NCI-H187 (cell line): ENCODE measurements at places on chromosomes 11 and 22.
A peak's percentile ranks its signal among the peaks of the same experiment; 100 is the strongest.

GRCh38 chr11:132126973-132127899 lies 756.8 kb downstream of the NTM start:
- DNase-seq: no peak

- DNase-seq: no peak
Observed at GRCh38 chr22:50018608-50019285, 6.2 kb upstream of the IL17REL start.

DNA sequence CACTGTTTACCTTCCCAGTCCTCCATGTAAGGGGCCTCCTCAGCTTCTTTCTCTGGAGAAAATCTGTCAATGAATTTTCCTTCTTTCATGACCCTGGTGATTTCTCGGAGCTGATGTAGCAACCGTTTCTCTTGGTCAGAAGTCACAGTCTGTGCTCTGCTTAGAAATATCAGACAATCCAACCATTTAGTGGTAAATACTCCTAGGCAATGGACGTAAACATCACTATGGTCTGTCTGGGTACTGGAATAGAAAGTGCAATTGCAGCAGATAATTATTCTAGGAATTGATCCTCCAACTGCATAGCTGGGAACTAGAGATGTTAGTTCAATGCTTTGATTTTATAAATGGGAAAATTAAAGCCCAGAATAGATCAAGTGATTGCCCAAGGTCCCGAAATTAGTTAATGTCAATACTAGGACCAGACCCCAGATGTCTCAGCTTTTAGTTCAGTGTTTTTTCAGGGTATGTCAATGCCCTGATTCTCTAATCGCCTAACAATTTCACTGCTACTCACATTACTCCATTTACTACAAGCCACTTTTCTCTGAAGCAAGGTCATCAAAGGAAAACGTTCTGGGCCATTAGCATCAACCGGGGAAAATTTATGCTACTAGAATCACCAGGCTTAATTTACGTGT lies 42.1 kb downstream of the RIC3 start:
- DNase-seq: no peak

DNA sequence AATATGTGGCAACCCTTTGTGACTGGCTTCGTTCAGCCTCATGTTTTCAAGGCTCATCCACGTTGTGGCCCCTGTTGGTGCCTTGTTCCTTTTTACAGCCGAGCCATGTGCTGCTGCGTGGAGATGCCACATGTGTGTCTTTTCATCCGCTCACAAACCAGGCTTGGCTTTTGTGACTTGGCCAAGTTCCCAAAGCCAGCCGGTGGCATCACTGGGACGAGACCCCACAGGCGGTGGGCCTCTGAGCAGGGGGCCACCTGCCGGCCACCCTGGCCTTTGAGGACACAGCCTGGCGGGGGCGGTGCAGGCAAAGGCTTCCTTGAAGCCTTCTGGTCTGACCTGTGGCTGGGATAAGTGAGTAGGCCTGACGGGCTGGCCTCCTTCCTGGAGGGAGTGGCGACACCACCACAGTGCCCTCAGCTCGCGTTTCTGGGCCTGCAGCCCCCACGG lies 10.5 kb downstream of the GRK2 start:
- DNase-seq: no peak

DNA sequence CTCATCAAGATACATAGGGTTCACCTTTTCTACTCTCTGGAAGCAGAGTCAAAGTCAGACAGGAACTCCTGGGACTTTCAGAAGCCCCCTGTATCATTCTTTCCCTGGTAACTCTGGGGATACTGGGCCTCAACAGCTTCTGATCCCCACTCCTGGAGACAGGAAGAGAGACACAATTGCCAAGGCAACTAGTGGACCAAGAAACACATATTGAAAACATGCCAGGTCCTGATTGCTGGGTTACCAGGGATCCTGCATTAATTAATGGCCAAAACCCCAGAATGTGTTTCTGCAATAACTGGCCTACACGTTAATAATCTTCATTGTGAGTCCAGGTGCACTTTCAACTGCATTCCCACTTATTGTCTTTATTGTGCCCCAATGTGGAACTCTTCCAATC lies 260.8 kb upstream of the POU2AF2 start:
- DNase-seq: no peak

GRCh38 chr11:67534070-67534679 lies 10.9 kb upstream of the CABP2 start:
- DNase-seq: no peak

- DNase-seq: no peak
Observed at GRCh38 chr11:133965031-133965601, 8.3 kb upstream of the IGSF9B start.

DNA sequence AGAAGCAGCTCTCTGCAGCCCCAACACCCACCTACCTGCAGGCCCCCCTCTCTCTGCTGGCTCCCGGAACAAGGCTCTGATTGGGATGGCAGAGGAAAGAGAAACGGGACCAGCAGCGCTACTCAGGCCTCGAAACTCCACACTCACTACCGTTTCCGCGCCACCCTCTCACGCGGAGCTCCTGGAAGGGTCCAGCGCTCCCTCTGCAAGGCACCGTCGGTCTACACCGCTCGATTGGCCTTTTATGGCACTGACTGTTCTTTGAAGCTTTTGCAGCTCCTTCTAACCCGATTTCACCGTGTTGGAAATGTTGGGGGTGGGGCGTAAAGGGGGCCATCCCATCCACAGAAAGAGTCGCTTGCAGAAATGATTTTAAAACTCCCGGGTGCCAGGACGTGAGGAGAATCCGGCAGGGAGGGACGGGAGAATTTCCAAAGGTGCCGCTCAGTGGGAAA lies 323 bp upstream of the PANX1 start:
- DNase-seq: peak; percentile 55

GRCh38 chr11:121591405-121592033 lies 138.8 kb upstream of the SORL1-AS1 start:
- DNase-seq: peak; percentile 30

DNA sequence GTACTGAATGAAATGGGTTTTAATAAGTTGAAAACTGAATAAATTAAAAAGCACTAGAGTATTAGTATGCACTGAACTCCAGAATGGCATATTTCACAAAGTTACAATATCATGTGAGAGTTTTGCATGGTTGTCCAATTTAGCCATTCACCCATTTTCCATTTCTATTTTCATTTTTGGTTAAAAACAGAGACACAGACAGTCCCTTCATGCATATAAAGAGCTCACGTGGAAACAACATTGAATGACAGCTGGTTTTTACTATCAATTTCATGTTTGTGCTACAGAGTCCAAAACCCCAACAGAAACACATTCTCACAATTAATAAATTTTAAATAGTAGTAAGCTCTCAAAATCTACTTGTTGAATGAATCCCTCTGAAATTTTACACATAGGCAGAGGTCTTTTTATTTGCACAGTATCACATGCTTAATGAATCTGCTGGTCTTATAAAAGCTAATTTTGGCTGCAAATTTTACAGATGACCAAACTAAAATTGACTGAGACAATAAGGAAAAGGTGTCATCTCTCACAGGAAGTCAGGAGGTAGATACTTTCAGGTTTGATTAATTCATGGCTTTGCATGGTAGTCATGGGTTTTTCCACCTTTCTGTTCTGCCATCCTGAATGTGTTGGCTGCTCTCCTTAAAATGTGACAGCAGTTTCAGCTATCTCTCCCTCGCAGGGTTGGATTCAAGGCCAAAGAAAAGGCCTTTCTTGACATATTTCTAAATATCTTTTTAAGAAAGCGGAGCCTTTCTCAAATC lies 20.6 kb upstream of the DDI1 start:
- DNase-seq: no peak

- DNase-seq: no peak
Observed at GRCh38 chr11:76335842-76336241, 45.1 kb downstream of the THAP12 start.

DNA sequence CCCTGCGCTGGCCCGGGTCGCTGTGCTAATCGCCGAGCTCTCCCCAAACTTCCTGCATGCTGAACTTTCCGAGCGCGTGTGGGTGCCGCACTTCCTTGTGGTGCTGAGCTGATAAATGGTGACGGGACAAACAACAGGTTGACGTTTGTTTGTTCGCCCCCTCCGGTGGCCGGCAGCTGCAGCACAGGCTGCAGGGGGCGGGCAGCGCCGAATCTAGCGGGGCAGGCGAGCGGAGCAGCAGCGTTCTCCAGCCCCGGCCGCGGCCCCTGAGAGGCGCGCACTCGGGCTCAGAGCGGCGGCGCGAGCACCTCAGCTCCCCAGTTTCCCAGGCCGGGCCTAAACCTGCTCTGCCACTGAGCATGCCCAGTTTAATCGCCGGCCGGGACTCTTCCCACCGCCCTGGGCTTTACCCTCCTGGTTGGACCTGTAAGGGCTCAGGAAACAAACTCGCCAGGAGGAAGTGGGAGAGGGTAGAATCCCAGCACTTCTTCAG lies at the start of gene PDGFD:
PDGFD (minus strand) TSS at position 120 of the 493 bp plus-strand sequence.
- no peak for DNase-seq

DNA sequence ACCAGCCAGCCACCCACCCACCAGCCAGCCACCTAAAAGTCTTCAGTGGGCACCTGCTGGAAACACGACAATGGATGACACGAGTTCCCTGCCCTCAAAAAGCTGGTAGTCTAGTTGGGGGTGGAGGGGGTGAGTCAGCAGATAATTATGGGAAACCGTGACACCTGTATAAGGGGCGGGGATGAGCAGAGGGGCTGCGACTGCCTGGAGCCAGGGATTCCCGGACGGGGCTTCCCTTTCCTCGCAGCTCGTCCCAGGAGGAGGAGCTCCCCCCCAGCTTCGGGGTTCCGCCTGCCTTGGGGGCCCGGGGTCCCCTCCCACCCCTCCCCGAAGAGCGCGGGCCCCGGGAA lies 2.3 kb upstream of the RTN4RL2 start:
- no peak for DNase-seq

DNA sequence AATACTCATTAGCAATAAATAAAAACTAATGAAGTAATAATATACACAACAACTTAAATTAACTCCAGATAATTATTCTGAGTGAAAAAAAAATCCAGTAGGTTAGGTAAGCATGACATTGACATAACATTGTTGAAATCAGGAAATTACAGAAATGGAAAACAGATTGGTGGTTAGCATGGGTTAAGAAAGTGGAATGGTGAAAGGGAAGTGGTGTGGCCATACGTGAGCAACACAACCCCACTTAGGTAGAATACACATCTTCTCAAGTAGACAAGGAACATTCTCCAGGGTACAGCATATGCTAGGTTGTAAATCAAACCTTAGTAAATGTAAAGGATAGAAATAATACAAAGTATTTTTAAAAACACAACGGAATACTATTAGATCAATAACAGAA lies 30.2 kb upstream of the CLTCL1 start:
- no peak for DNase-seq

- DNase-seq: no peak
Observed at GRCh38 chr11:12499071-12499470, 121.7 kb downstream of the PARVA start.

- DNase-seq: no peak
Observed at GRCh38 chr11:86678823-86679222, 6.4 kb upstream of the ME3 start.

DNA sequence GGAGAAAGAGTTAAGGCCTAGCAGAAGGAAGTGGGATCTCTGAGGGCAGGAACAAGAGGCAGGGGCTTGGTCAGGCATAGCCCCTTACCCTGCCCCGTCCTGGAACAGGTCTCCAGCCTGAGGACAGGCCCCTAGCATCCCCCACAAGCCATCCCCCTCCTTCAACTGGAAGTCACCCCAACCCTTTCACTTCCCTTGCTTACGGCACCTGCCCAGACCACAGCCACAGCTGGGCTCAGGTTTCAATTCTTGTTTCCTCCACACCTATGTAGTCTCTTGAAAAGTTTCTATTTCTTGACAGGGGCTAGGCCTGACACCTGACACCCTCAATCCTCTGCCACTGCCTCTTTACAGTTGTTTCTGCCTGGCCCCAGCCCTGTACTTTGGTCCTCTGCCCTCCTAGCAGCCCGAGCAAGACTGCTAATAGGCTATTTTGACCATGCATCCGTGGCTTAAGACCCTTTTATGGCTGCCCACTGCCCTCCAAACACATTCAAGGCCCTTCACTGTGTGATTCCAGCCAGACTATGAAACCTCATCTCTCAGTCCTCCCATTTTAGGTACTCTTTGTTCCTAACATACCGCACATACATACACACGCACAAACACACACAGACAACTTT lies 10.9 kb upstream of the FCHSD2 start:
- peak; percentile 5 for DNase-seq

DNA sequence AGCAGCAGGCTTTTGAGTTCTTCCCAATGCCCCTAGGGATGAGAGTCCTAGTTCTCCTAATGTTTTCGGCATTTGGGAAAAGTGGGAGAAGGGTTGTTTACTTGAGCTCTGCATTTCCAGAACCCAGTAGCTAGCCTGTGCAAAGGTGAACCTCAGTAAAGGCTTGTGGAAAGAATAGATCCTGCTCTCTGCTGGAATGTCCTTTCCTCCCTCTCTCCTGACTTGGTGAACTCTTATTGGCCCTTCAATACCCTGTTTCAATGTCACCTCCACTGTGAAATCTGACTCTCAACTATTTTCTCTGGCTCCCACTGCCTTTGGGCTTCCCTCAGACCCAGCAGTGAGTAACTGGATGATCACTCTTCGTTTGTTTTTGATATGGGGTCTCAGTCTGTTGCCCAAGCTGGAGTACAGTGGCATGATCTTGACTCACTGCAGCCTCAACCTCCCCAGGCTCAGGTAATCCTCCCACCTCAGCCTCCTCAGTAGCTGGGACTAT lies 2.4 kb upstream of the UVRAG start:
- DNase-seq: no peak

DNA sequence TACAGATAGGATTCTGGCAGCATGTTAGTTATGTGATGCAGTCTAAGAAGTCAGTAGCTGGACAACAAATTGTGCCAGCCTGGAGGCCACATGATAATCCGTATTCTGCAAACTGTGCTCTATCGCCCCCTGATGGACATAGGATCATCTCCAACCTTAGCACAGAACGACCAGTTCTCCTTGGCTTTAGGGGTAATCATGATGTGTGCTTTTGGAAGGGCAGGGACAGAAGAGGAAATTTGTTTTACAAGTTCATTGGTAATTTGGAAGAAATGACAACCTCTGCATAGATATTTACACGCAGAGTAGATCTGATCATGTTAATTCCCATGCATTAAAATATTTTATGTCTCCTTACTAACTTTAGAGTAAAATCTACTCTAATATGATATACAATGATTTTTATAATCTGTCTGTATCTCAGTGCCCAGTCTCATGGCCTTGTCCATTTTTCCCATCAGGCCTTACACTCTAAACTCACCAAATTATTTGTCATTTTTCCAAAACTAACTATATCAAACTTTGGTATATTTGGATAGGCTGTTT lies 12.1 kb downstream of the OR10D3 start:
- no peak for DNase-seq

- DNase-seq: no peak
Observed at GRCh38 chr22:29727131-29727523, 7.3 kb downstream of the CABP7 start.

- no peak for DNase-seq
Observed at GRCh38 chr22:19530751-19531150, 6.5 kb upstream of the CLDN5 start.

- peak; percentile 25 for DNase-seq
Observed at GRCh38 chr22:28051787-28052356, 132.8 kb upstream of the PITPNB start.

GRCh38 chr11:102831489-102832440 lies 11.6 kb downstream of the MMP3 start:
- DNase-seq: no peak
